ENCODE measurements at places on chromosomes 12 and 14.

- no peak for DNase-seq
These were observed 233.8 kb upstream of the GARIN6 start for GRCh38 chr12:99413751-99414150.

GRCh38 chr12:121927813-121928212 lies 9.4 kb downstream of the CFAP251 start:
- DNase-seq, result no peak

DNA sequence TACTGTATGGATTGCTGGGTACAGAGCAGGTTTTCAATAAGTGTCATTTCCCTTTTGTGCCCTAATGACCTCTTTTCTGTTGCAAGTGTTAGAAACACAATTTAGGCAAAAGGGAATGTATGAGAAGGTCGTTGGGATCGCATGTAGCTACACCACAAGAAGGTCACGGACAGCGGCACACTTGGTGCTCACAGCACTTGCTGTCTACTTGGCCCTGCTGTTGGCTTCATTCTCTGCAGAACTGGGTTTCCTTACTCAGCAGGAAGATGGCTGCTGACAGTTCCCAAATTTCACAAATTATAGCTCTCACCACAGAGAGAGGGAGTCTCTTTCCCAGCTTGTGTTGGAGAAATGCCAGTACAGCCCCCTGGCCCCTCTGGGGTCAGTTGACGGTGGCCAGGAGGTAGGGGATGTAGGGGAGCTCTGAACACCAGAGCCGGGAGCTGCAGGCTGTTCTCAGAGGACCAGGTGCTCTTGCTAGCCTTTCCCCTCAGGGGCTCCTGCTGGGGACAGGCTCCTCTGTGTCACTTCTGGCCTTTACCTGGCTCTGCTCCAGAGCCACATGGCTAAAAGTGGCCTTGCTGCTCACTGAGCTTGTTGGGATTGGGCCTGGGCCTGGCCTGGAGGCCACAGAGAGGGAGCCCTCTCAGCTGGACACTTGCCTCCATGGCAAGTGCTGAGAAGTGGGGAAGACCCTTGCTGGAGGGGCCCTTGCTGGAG lies 50.9 kb upstream of the BCL7A start:
- no peak for DNase-seq

DNA sequence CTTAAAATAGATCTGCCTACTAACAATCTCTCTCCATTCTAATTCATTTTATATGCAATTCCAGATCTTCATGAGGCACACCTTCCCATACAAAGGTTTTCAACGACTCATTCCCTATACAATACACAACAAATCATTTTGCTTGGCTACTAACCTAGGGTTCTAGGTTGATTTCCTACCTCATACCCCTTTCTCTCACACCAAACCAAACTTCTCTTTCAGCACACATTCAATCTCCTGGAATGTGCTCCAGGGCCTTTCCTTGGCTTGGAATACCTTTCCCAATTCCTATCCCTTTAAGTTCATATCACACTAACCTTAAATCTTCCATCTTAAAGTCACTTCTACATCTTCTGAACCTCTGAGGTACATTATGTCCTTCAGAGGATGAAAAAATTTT lies 38.7 kb upstream of the MTERF2 start:
- DNase-seq, result no peak

- no peak for DNase-seq
These were observed 39.9 kb upstream of the PYGL start for GRCh38 chr14:50984036-50984710.

All from hematopoietic multipotent progenitor cell treated with erythropoietin and hydrocortisone succinate and interleukin-3 and kit ligand, for 4 days (in vitro differentiated cells).